ENCODE measurements at places on chromosomes 3 and 15.

GRCh38 chr3:107506458-107506857 lies 16.3 kb upstream of the BBX start:
- no peak overlapping the region for H3K4me3 ChIP-seq
- DNase-seq, result no peak
- H3K27ac ChIP-seq, result no peak overlapping the region
- no peaks in the 10 kb centered on the region for H3K4me1 ChIP-seq

GRCh38 chr3:122148941-122149627 lies 34.4 kb upstream of the CASR start:
- no peak for DNase-seq
- H3K36me3 ChIP-seq, result no peaks in the 10 kb centered on the region
- no peaks in the 10 kb centered on the region for H3K27me3 ChIP-seq
- no peak overlapping the region for H3K27ac ChIP-seq

- no peaks in the 10 kb centered on the region for H3K4me1 ChIP-seq
- no peak overlapping the region for H3K4me3 ChIP-seq
- no peak for DNase-seq
- H3K36me3 ChIP-seq, result no peaks in the 10 kb centered on the region
Observed at GRCh38 chr3:16104156-16104555, 70.3 kb upstream of the GALNT15 start.

DNA sequence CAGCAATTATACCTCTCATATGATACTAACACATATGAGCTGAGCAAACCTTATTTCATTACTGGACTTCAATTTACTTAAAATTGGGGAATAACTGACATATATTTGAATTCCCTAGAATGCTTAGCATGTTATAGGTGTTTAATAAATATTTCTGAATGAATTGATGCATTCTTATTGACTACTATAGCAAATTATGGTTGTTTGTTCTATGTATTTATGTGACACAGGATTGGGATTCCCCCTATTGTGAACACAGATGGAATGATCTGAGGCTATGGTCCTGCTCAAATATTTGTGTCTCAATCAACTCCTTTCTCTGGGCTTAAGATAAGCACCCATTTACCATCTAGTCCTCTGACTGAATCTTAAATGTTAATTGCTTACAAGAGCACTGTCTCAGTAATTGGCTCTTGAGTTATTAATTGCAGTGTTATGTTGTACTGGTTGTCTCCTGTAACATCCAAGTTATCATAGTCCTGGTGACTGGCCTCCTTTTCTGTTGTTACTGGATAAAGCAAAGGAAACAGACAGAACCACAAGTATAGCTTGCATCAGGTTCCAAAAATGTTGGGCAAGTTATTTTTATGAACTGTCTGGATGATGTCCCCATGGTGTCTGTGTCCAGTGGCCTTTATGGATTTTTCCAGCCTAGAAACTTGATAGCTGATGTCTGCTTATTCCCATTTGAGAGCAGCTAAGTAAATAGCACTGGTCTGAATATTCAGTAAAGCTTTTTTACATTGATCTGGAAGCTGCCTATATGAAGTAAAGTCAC lies 2.3 kb upstream of the UACA start:
- H3K27me3 ChIP-seq, result no peaks in the 10 kb centered on the region
- DNase-seq, result no peak
- peaks cover 53% of the 10 kb centered on the region for H3K4me1 ChIP-seq
- H3K4me3 ChIP-seq, result no peak overlapping the region
- peak overlapping the region; percentile 47 for H3K27ac ChIP-seq

DNA sequence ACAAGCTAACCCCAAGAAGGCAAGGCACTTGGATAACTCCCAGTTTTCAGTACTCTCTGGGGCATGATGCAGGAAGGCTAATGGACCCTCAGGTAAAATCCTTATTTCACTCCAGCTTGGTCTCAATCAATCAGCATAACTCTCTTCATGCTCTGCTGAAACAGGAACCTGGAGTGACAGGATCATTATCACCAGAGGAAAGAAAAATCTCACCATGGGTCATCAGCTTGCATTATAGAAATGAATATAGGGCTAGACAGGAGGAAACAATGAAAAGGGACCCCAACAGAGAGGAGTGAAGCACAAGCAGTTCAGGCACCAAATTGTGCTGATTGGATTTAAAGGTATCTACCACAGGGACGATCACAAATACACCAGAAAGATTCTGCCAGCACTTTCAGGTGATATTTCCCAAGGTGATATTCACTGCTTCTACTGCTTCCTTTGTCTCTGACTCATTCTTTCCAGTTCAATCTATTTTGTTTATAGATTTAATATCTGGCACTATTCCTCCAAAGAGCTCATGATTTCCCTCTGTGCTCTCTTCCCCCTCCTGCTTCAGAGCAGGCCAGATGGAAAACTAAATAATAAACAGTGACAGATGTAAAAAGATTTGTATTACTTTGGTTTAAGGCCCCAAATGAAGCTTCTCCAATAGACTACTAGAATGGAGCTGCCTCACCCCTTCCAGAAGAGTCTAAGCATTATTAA lies 22.9 kb upstream of the THUMPD3 start:
- no peak overlapping the region for H3K4me3 ChIP-seq
- H3K27ac ChIP-seq, result no peak overlapping the region
- no peak for DNase-seq
- H3K36me3 ChIP-seq, result no peaks in the 10 kb centered on the region
- H3K27me3 ChIP-seq, result no peaks in the 10 kb centered on the region
- no peaks in the 10 kb centered on the region for H3K4me1 ChIP-seq

DNA sequence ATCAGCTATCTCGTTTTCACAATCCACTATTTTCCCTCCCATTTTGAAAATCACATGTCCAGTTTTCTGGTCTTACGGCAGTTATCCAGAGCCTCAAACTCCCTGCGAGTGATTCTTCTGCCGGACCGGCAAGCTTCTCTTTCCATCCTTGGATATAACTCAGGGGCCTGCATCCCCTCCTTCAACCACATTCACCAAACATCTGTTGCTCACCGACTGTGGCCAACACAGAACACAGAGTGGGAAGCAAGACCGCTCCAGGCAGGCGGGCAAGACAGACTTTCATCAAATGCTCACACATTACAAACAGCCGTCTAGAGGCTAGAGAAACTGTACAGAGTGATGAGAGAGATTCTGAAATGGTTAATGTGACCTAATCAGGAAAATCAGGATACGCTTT lies 7.6 kb upstream of the SLC12A8 start:
- H3K27ac ChIP-seq, result no peak overlapping the region
- H3K4me3 ChIP-seq, result no peak overlapping the region
- DNase-seq, result no peak

DNA sequence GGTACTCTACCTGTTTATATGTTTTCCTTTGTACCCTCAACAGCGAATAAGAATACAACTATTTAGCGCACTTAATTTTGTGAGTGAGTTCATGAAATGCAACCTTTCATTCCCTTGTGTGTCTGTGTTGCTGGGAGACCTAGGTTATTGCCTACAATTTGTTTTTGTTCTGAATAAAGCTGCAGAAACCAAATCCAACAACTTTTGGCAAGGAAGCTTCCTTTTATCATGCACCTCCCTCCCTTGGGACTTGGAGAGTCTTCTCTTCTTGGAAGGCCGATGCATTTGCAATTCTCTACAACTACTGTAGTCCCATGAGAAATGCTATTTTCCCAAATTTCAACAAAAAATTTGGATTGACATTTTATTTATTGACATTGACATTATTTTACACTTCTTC lies 1002.4 kb upstream of the CADM2 start:
- no peak overlapping the region for H3K27ac ChIP-seq
- DNase-seq, result no peak
- H3K4me1 ChIP-seq, result no peaks in the 10 kb centered on the region
- no peaks in the 10 kb centered on the region for H3K27me3 ChIP-seq

DNA sequence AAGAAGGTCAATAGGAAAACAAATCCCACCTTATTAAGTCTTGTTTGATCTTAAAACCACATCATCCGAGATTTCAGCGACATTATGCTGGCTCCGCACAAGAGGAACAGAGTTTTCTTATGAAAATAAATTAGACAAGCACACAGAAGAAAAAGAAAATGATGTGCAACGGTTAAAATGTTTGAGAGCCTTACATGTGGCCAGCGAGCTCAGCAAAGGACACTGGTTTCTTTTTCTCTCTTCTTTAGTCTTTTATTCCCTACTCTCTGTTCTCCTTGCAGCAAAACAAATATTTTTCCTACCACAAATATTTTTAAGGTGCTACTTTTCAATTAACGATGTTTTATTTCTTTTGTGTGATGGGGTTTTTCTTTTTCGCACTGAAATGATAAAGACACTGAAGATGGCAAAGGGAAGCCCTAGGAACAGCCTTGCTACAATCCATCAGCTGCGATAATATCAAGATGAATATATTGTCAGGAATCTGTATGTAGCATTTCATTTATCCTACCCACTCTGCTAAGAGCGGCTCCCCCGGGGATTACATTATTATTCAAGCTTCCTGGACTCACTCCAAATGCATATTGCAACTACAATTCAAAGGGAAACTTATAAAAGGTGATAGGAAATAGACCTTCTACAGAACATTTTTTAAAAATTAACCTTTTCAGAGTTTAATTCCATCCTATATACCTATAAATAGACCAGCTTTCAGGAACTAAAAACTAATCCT lies 72.9 kb downstream of the ANXA2 start:
- H3K27ac ChIP-seq, result no peak overlapping the region
- H3K4me3 ChIP-seq, result no peak overlapping the region
- no peaks in the 10 kb centered on the region for H3K4me1 ChIP-seq
- H3K27me3 ChIP-seq, result no peaks in the 10 kb centered on the region

DNA sequence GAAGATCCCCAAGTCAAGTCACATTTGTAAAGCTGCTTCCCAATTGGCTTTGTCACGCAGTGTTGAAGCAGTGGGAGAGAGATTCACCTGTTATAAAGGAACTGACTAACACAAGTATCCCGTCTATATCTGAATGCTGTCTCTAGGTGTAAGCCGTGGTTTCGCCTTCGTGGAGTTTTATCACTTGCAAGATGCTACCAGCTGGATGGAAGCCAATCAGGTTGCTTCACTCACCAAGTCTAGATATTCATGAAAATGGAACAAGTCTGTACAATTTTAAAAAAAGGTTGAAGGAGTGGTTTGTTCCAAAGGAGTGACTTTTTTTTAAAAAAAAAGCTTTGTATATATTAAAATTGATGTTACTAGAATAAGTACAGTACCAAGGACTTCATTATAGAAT lies 11.7 kb downstream of the RBM5 start:
- H3K36me3 ChIP-seq, result peaks cover 92% of the 10 kb centered on the region
- DNase-seq, result no peak
- no peak overlapping the region for H3K4me3 ChIP-seq

- H3K36me3 ChIP-seq, result no peaks in the 10 kb centered on the region
- no peaks in the 10 kb centered on the region for H3K27me3 ChIP-seq
- H3K4me3 ChIP-seq, result no peak overlapping the region
- DNase-seq, result no peak
Observed at GRCh38 chr15:93210995-93211394, 122.0 kb upstream of the RGMA start.

- H3K36me3 ChIP-seq, result no peaks in the 10 kb centered on the region
- H3K4me3 ChIP-seq, result no peak overlapping the region
- no peak overlapping the region for H3K27ac ChIP-seq
- H3K27me3 ChIP-seq, result no peaks in the 10 kb centered on the region
Observed at GRCh38 chr3:175898194-175898593, 1039.1 kb downstream of the NAALADL2 start.

GRCh38 chr3:47713655-47714054 lies 68.0 kb downstream of the SMARCC1 start:
- H3K4me1 ChIP-seq, result no peaks in the 10 kb centered on the region
- H3K27ac ChIP-seq, result no peak overlapping the region
- peaks cover 26% of the 10 kb centered on the region for H3K36me3 ChIP-seq
- H3K27me3 ChIP-seq, result no peaks in the 10 kb centered on the region
- no peak for DNase-seq

DNA sequence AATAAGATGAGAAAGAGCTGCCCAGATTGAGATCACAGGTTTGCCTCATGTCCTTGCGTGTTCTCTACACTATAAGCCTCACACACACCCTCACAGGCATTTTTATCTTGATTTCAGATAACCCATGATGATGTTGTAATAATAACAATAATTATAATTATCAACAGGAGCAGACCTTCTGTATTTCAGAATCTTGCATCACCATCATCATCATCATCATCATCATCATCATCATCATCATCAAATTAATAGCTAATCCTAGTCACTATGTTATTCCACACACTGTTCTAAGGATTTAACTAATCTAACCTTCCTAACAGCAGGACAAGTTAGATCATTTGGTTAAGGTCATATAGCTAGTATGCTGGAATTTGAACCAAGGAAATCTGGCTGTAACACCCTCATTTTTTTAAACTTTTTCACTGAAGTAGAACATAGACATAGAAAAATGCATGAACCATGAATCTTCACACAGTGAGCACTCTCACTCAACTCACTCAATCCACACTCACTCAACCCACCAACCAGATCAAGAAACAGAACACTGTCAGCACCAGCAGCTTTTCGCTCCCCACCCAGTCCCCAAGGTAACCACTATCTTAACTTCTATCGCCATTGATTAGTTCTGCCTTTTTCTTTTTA lies 1.8 kb upstream of the SH2D7 start:
- H3K4me1 ChIP-seq, result peaks cover 11% of the 10 kb centered on the region
- no peaks in the 10 kb centered on the region for H3K27me3 ChIP-seq
- DNase-seq, result no peak
